ENCODE measurements at places on chromosomes 7 and 10.

- no peak for DNase-seq
These were observed 14.8 kb upstream of the WNT16 start for GRCh38 chr7:121313793-121314676.

- no peak for DNase-seq
These were observed 82.9 kb upstream of the GDF10 start for GRCh38 chr10:47217113-47217512.

DNA sequence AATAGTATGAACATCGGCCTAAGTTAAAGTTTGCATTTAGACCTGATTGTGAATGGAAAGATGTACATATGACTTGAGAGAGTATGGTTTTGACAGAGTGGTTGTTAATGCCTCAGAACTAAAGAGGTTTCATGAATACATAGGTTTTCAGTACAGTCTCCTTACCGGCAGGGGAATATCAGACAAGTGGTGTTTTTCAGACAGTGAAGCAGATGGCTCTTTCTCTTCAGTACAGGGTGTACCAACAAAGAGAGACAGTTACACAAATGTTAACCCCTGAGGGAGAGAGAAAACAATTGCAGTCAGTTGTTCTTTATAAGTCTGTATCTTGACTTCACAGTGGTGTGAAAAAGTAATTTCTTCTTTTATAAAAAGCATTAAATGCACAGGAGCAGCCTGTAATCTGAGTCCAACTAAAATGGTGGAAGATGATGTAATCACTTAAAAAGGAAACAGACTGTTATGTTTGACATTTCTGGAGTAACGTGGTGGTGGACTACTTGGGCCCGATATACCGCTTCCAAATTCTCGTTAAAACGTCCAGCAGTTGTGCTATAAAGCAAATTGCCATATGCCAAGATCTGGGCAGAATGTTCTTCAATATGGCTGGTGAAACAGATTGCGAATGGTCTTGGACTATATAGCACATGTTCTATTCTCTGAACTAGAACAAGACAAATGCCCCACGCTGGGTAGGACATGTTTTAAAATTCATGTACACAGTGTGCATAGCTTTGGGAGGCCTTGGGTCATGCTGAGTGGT is 69.2 kb downstream of the SDK1 start:
- no peak for DNase-seq

- DNase-seq = no peak
These were observed 21.8 kb downstream of the AUTS2 start for GRCh38 chr7:69620063-69620462.

DNA sequence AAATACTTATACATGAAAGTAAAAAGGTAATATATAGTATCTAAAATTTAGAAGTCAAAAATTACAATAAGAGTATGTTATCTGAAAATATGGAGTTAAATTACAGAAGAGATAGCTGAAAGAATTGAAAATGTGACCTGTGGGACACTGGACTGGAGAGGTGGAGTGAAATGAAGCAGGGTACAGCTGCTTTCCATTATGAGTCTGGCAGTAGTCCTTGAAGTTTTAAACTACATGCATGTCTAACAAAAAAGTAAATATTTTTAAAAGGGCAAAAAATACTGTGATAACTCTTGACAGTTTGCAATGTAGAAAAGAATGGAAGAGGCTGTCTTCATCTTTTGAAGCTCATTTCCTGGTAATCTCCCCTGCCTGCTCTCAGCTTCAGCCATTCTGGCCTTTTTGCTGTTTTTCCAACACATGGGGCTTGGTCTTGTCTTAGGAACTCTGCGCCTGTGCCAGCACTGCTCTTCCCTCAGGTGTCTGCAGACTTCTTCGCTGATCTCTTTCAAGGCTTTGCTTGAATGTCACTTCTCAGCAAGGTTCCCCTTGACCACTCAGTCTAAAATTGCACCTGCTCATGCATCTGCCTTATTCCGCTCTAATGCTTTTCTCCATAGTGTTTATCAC is 36.9 kb downstream of the PTPRZ1 start:
- DNase-seq = no peak
